ENCODE measurements at places on chromosomes 12 and 14.
A peak's percentile ranks its signal among the peaks of the same experiment; 100 is the strongest.

- DNase-seq, result no peak
Observed at GRCh38 chr12:96057986-96058553, 22.7 kb upstream of the LTA4H start.

DNA sequence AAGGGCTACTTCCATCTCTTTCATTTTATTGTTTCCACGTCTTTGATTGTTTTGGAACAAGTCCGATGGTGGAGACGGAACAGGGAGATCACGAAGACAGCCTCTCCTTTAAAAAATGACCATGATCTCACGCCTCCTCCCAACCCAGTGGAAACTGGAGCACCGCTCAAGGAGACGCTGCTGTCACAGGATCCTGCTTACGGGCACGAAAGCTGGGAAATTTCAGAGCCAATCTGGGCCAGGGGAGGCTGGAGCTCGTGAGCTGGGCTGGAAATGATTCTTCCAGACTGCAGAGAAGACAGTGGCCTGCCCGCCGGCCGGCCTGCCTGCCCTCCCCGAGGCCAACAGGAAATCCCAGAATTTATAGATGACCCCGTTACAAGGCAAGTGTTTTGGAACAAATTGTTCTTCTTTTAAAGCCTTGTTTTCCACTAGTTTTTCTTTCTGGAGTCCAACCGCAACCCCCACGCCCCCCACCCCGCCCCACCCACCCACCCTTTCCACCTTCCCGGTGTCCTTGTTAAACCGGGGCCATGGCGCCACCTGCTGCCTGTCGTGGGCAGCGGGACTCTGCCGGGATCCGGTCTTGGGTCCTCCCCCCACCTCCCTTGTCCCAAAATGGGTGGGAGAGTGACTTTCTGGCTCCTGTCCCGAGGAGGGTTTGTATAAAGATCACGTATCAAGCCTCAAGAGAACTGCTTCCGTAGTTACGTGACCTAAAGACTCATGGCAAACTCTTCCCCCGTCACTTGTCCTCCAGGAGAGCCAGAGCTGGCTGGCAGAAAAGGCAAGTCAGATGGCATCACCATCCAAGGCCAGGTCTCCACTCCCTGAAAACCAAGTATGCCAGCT lies 40.3 kb downstream of the MAP1LC3B2 start:
- peak; percentile 10 for DNase-seq

DNA sequence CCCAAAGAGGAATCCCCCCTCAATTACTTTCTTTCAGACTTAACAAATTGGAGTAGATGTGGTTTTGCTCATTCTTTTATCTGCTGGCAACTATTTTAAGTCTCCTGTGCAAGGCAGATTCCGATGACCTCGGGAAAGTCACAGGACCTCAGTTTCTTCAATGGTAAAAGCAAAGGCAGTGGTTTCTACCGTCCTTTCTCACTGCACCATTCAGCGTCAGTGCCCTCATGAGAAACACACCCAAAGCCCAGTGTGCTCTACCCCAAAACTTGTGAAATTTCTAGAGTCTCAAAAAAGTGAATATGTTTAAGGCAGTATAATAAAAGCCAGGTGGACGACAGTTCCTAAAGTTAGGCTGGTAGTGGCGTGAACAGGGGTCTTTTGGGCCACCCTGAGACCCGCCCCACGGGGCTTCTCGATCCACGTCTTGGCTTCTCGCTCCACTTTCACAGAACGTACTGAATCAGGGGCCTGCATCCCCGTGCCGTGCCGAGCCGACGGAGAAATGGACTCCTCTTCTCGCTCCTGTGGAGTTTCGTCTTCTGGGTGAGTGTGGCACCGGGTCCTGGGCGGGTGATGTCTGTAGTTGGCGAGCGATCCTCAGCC lies 1.3 kb upstream of the ARHGAP5 start:
- DNase-seq, result no peak

GRCh38 chr12:103672401-103673119 lies 85.5 kb downstream of the STAB2 start:
- no peak for DNase-seq

DNA sequence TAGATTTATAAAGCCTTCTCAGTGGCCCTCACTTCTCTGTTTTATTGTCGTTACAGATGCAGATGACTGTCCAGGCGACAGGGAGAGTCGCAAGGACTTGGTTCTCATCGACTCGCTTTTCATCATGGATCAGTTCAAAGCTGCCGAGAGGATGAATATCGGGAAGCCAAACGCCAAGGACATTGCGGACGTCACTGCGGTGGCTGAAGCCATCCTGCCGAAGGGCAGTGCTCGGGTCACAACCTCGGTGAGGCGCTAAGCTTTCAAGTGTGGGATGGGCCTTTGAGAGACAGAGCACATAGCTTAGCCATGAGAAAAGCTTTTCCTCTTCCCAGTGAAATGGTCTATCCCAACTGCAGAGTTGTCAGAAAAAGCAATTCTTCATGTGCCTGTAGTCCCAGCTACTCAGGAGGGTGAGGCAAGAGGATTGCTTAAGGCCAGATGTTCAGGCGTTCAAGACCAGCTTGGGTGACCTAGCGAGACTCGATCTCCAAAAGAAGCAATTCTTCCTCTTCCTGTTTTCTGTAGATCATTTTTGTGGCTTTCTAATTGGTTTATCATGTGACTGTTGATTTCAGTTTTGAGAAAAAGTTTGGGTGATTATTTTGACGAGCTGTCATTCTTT lies 56.4 kb downstream of the EP400 start:
- DNase-seq, result no peak

- no peak for DNase-seq
Observed at GRCh38 chr14:103688906-103689902, 26.0 kb downstream of the XRCC3 start.

GRCh38 chr12:57025196-57025595 lies 8.9 kb upstream of the TAC3 start:
- no peak for DNase-seq

- DNase-seq, result no peak
Observed at GRCh38 chr12:111398530-111398929, 7.2 kb upstream of the SH2B3 start.

- DNase-seq, result no peak
Observed at GRCh38 chr12:1188016-1188415, 197.0 kb downstream of the ERC1 start.
